ENCODE measurements at places on chromosomes 3 and 15.

GRCh38 chr3:64086479-64087252 is 63.4 kb upstream of the PSMD6 start:
- no peak for DNase-seq

DNA sequence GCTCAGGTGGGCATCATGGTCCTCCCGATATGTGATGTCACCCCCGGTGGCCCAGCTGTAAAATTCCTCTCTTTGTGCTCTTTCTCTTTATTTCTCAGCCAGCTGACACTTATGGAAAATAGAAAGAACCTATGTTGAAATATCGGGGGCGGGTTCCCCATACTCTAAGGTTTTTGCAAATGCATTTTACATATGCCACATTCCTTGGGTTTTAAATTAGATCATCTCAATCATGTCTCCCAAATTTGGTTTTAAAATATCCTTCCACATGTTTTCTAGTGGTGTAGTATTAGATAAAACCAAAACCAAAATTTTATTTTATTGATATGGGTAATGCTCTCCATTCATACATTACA is 4.4 kb upstream of the TMEM62 start:
- DNase-seq, result no peak

DNA sequence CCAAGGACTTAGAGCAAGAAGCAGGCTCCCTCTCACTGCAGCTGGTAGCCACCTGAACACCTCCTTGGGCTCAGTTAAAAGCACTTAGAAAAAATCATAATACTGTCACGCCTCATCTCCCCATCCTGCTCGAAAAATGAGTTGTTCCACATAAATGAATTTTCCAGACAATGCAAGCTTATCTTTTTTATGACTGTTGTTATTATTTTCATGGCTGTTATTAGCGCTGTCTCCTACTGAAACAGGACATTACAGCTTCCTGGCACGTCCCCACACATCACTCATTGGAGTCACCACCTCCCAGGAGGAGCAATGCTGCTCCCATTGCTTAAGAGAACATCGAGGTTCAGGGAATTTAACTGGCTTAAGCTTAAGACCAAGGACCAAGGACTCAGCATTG is 26.5 kb downstream of the CCDC33 start:
- no peak for DNase-seq

GRCh38 chr3:37227870-37228549 is 53.6 kb upstream of the LRRFIP2 start:
- no peak for DNase-seq

DNA sequence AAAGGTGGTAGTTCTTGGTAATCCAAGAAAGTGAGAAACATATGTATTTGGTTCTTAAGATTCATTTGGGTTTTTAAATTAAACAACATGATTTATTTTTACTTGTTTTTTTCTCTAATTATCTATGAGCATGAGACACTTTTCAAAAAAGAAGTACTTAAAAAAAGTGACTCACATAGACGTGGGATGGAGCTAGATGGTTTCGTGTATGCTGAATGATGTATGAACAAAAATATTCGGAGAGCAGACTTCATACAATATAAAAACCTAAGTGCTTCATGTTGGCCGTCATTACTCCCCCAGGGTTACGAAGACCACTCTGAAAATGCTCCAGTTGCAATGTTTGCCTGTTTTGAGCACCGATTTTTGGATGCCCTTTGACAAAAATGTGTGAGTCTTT is 90.9 kb downstream of the RORA start:
- no peak for DNase-seq

DNA sequence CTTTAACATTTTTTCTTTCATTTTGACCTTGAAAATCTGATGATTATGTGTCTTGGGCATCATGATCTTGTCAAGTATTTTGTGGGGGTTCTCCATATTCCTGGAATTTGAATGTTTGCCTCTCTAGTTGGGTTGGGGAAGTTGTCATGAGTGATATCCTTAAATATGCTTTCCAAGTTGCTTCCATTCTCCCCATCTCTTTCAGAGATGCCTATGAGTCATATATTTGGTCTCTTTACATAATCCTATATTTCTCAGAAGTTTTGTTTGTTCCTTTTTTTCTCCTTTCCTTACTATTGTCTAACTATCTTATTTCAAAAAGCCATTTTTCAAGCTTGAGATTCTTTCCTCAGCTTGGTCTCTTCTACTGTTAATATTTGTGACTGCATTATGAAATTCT is 69.0 kb upstream of the CCDC80 start:
- DNase-seq, result no peak

DNA sequence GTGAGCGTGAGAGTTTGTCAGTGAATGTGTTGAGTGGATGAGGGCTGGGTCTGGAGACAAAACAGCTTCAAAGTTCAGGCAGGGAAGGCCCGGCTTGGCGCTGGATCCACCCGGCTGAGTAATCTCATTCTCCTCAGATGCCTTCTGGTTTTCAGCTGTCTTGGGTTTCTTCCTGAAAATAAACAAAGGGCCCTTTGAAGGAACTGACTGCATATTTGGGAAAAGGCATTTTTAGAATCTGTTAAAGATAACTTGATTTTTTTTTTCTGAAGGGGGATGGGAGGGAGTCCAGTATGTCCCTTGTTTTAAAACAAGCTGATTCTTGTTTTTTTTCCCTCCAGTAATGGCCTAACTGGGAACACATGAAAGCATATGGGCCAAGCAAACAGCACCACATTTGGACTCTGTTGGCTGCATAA is 86.4 kb downstream of the TIGIT start:
- DNase-seq, result no peak

- no peak for DNase-seq
Measured at GRCh38 chr3:168604767-168605166, 509.0 kb upstream of the GOLIM4 start.

DNA sequence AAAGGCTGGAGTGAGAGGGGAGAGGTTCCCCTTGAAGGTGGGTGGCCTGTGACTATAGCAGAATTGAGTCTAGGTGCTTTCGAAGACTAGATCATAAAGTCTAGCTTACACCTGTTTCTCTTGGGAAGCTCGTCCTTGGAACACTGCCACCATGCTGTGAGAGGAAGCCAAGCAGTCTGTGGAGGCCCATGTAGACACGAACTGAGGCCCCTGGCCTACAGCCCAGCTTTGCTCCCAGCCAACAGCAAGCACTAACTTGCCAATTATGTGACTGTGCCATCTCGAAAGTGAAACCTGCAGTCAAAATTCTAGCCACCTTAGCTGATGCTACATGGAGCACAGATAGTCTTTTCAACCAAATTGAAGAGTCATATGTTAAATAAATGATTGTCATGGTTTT is 190.5 kb upstream of the NECTIN3 start:
- no peak for DNase-seq

GRCh38 chr3:32018757-32019564 is 37.4 kb downstream of the ZNF860 start:
- no peak for DNase-seq

GRCh38 chr15:57819646-57820045 is 113.1 kb downstream of the POLR2M start:
- DNase-seq, result no peak

DNA sequence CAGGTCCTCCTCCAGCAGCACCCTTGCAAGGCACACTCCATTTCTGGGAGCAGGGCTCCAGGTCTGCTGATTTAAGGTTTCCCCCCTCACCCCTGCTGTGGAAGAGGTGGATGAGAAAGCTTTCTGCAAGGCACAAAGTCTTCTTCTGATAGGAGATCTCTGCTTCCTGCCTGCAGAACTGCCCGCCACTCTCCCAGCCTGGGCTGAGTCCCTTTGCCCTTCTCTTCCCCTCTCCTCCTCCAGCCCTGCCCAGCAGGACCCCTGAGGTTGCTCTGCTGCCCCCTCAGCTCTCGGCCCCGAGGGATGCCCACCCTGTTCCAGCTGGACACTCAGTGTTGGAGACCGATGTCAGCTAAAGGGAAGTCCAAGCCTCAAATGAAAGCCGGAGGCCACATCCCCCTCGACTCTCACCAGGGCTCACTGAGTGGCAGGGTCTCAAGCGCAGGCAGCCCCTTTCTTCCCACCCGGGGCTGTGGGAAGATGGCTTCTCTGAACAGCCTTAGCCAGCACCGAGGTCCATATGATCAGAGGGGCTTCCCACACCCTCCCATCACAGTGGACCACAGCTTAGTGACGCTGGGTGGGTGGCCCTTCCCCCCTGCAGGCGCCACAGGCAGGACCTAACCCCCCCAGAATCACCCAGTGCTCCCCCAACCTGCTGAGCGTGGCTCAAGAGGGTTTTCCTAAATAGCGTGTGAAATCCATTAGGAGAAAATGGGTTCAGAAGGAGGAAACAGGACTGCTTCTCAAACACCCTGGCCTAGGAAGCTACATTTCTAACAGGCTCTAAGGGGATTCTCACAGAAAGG is 4.0 kb downstream of the ATP10A start:
- no peak for DNase-seq

DNA sequence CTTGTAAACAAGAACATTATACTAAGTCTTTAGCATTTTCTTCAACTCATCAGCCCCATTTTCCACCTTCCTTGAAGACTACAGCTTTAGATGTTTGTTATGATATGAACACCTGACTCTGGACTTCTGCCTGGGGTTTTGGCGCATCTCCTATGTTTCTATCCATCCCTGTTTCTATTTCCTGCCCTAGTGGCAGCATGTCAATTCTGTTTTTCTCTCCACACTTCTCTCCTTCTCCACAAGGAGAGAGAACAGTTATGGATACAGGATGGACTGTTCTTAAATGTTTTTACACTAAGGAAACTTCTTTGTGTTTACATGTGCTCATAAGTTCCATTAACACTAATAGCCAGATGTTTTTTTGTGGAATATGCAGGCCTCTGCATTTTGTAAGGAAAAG is 423.3 kb upstream of the IL12A start:
- DNase-seq, result no peak

DNA sequence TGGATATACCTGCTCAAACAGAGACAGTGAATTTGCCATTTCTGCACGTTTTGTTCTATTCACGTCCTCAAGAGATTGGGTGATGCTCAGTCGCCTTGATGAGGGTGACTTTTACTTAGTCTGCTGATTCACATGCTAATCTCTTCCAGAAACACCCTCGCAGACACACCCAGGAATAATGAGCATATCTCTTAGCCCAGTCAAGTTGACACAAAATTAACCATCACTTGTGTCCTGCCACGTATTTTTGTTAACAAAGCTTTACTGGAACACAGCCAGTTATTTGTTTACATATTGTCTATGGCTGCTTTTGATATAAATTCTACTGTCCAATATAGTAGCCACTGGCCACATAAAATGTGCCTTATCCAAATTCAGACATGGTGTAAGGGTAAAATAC is 218.3 kb downstream of the FHIT start:
- no peak for DNase-seq

DNA sequence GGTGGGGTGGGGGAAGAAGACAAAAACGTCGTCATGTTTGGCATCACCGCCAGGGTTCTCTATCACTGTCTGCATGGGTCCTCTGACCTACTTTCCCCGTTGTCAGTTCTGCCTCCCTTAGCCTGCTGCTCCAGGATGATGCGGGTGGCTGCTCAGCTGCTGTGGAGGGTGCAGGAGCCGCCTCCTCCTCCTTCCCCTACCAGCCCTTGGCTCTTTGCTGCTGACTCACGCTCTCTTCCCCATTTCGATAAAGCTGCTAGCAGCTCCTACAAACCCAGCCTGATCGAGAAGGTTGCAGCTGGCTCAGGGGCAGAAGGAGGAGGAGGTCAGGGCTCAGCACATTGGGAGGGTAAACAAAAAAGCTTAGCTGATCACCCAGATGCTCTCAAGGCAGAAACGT is 49.5 kb upstream of the SEC13 start:
- no peak for DNase-seq

DNA sequence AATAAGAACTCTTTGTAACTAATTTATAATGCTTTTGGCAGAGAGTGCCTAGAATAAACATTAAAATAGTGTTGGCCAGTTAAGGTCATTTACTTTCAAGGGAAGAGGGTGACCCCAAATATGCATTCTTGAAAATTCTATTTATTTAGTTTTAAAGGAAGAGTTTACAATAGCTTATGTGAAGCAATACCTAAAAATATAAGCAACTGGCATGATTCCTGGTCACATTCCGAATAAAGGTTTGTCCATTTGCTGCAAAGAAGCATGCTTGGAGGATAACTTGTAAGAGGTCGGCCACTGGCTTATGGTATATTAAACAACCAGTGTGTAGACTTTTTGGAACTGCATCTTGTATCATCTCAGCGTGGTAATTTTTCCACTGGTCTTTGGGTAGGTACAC is 10.2 kb downstream of the MITF start:
- no peak for DNase-seq

- DNase-seq, result no peak
Measured at GRCh38 chr3:129593595-129594339, 12.7 kb downstream of the PLXND1 start.

DNA sequence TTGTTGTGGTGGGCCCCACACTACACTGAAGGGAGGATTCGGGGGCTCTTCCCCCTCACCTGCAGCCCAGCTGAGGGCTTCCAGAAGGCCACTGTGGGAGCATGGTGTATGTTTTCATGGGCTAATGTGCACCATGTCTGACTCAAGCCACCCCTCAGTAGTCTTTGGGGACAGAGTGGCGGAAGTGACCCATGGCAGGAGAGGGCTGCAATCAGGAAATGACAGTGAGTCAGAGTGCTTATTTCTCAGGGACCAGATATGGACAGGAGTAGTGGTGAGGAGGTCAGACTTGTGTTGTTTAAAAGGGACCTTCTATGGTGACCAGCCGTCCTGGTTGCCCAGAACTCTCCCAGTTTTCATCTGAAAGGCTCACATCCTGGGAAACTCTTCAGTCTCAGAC is 32.8 kb upstream of the SLC9A9 start:
- DNase-seq, result no peak

DNA sequence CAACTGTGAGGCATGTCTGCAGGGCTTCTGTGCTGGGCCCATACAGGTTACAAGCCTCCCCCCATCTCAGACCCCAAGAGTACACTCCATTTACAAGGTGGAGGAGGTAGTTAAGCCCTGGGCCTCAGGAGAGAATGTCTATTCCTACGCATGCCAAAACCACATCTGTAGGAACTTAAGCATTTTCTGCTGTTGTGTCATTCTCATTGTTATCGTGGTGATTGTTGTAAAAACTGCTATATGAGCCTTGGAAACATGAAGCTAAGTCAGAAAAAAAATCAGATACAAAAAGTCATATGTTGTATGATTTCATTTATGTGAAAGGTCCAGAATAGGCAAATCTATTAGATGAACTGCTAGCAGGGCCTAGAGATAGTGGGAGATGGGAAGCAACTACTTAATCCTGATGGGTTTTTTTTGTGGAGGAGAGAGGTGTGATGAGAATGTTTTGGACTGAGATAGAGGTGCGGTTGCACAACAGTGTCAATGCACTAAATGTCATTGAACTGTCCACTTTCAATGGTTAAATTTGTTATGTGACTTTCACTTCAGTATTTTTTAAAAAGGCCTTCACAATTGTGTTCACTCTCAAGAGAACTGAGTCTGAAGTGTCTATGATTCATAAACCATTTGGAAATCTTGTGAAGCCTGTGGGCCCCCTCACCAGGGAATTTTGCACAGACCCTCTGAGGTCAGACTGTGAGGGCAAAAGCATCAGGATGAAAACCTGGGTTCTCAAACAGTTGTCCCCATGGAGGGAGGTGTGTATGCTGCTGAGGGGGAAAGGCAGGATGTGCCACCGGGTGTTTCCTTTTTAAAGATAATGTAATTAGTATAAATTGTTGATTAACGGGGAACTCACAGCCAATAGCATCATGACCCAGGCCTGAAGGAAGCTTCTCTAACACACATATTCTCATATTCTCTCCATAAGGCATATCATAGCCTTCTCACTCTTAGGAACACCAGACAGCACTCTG is 3.2 kb downstream of the RTP3 start:
- no peak for DNase-seq
